DMS79 treated with DMSO at 0.1 percent for 48 hours (cell line): ENCODE measurements at places on chromosomes 11 and 22.

DNA sequence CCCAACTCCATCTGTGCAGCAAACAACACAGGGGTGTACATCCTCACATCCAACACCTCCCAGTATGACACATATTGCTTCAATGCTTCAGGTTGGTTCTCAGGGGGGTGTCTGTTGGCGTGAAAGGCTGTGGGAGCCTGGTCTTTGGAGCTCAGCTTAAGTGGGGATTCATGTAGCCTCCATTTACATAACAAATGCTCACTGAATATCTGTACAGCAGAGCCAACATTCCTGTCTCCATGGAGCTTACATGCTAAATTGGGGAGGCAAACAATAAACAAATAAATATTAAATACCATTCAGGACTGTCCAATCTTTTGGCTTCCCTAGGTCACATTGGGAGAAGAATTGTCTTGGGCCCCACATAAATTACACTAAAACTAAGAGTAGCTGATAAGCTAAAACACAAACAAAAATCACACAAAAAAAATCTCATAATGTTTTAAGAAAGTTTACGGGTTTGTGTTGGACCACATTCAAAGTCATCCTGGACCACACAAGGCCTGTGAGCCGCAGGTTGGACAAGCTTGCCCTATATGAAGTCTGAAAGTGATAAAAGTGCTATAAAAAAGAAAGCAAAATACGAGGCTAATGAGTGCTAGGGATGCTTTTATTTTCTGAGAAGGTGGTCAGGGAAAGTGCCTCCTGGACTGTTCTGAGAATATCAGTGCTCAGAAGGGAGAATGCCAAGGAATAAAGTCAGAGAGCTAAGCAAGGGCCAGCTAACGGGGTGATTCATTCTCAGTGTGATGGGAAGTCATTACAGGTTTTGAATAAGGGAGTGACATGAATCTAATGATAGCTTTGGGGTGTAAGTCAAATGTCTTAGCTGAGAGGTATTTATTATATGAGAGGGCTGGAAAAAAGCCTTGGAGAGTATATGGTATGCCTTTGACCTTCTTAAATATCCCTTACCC, 41.6 kb downstream of the CD44 start:
- DNase-seq: no peak

DNA sequence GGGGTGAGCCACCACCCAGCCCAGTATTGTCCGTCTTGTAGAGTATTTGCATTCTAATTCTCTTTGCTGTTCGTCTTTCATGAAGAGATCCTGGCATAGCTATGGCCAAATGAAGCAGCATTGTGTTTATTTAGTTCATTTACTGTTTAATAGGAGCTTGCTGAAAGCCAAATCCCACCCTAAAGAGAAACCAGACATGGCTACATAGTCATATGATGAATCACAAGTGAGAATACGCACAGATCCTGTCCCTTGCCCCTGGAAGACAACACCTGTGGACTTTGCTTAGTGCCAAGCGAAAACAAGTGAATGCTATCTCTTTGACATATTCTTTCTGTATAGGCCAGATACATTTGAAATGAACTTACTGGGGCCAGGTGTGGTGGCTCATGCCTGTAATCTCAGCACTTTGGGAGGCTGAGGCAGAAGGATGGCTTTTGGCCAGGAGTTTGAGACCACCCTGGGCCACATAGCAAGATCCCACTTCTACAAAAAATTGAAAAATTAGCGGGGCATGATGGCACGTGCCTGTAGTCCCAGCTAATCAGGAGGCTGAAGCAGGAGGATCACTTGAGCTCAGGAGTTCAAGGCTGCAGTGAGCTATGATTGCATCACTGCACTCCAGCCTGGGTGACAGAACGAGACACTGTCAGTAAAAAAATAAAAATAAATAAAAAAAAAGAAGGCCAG, 5.1 kb upstream of the ARFGAP3 start:
- DNase-seq: no peak

DNA sequence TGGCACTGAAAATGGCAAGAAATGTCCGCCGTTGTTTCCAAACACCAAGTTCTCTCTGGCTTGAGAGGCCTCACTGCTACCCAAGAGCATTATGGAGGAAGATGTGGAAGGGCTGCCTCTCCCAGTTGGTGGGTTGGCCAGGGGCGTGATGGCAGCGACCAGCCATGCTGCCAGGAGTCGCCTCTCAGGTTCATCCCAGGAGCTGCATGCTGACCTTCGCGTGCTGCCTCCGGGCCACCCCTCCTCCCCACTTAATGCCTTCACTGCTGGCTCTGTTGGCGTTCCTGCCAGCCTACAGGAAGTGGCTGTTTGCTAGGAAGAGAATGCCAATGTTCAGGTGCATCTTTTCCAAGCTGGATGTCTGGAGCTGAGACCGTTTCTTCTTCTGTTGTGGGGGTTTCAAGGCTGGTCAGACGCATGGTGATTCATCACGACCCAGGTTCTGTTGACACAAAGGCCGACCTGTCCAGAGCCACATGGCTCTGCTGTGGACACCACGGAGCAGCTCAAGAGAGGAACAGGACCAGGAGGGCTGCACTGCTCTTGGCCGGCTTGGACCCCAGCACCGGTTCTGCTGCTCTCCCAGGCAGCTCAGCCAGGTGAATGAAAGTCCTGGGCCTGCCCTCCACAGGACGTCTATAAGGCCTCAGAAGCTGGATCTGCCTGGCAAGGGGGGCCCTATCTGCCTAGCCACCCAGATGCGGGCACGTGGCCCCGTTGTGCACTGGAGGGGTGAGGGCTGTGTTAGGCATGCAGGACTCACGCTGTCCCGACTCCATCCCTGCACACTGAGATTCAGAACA, 25.1 kb downstream of the TBX1 start:
- DNase-seq: no peak

- DNase-seq: no peak
Measured at GRCh38 chr11:1746956-1747752, 3.2 kb downstream of the IFITM10 start.

DNA sequence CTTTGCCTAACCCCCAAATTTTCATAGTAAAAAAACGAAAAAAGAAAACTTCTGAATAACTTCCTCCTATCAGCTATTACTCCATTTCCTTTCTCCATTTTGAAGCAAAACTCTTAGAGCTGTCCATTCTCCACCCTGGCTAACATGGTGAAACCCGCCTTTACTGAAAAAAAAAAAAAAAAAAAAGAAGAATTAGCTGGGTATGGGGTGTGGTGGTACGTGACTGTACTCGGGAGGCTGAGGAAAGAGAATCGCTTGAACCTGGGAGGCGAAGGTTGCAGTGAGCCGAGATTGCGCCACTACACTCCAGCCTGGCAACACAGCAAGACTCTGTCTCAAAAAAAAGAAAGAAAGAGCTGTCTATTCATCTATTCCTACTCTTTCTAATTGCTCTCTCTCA, 11.3 kb upstream of the NXF1 start:
- DNase-seq: no peak

- DNase-seq: no peak
Measured at GRCh38 chr22:37206118-37206840, 6.0 kb downstream of the SSTR3 start.

- DNase-seq: no peak
Measured at GRCh38 chr11:116654526-116654925, 118.3 kb downstream of the BUD13 start.

- peak; percentile 74 for DNase-seq
Measured at GRCh38 chr11:47913529-47914244, 65.5 kb upstream of the NUP160 start.

DNA sequence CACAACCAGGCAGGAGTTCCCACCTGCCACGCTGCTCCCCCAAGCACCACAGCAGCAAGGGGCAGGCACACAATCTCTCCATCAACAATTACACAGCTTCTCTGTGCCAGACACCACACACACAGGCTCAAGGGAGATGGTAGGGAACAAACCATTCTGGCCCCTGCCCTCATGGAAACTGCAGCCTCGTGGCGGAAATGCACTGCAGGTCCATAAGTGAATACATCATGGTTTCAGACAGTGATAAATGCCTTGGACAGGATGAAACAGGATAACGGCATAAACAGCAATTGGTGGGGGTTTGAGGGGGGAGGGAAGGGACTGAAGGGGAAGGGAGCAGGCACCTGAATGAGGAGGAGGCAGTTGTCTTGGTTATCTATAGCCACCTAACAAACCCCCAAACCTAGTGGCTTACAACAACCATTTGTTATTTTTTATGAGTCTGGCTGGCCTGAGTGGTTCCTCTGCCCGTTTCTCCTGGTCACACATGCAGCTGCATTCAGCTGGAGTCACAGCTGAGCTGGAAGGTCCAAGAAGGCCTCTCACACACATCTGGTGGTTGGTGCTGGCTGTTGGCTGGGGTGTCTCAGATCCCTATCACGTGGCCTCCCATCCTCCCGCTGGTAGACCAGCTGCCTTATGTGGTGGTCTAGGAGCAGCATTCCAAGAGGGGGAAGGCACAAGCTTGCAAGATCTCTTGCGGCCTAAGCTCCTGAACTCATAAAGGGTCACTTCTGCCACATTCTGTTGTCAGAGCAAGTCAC, 15.0 kb upstream of the YWHAH start:
- no peak for DNase-seq

DNA sequence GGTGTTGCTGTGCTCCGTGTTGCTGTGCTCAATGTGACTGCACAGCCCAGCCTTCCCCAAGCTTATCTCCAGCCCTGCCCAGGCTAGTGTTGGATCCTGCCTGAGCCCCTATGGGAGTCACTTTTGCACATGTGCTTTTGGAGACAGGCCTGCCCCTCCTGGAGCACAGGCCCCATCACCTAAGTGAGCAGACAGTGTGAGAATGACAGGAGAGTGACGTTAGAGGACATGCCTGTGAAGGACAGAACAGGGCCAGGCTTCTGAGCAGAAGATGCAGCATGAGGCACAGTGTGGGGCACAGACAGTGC, 36.6 kb upstream of the SUSD2 start:
- no peak for DNase-seq

DNA sequence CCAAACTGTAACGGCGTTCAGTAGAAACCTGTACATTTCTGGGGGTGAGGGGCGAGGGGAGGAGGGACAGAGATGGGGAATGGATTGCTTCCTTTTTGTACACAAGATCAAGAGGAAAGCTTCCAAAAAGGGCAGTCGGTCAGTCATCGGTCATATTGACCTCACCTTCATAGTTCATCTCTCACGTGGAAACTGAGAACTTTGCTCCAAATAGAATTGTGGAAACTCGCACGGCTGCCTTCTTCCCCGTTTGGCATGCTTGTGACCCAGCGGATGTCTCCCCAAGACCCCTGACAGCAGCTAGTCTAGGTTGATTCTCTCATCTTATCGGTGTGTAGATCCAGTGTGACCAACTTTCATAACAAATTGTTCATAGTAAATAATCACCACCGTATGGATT, 47.6 kb downstream of the KCNC1 start:
- DNase-seq: no peak

DNA sequence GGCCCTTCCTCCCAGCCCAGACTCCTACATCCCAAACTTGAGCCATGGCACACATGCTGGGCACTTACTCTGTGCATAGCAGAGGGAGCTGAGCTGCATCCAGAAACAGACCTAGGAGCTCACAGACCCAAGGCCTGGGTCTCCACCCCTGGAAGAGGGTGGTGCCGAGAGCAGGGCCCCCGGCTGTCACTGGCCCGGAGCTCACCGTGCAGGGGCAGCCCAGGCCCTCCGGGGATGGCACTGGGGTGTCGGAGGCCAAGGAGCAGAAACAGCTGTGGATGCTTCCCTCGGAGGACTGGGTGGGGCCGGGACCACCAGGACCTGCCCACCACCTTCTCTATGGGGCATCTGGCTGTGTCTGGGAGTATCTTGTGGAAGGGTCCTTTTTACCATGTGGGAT, 4.3 kb upstream of the APOBEC3A start:
- no peak for DNase-seq

GRCh38 chr11:28627690-28628255, 519.6 kb downstream of the METTL15 start:
- no peak for DNase-seq

DNA sequence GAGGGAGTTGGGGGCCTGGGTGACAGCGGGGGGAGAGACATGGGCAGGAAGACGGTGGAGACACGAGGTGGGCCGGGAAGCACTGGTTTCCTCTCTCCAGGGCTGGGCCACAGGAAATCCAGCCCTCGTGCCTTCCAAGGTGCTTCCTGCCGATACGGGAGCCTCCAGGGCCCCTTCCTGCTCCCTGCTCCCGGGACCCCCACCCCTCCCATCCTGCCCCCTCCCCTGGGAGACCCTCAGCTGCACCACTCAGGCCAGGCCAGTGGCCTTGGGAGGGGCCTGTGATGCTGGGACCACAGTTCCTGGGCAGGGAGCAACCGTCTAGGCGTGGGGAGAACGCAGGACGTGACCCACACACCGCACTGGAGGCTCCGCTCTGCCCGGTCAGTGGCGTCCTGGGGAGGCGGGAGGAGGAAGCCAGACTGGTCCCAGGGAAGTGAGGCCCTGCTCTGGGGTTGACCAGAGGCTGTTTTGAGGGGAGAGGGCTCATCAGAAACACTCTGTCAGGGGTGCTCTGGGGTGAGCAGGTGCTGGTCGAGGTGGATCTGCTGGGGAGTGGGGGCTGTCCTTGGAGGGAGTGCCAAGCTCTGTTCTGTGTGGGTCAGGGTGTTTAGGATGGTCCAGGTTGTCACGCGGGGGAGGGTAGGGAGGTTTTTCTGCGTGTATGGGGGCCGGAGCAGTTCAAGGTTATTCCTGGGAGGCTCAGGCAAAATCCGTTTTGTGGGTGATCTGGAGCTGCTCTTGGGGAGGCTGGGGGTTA, at the start of gene SHANK3:
Gene SHANK3 (plus strand): TSS at position 353 of the 760 bp plus-strand sequence.
- no peak for DNase-seq

GRCh38 chr11:117143390-117143789, 697 bp upstream of the PAFAH1B2 start:
- peak; percentile 85 for DNase-seq

DNA sequence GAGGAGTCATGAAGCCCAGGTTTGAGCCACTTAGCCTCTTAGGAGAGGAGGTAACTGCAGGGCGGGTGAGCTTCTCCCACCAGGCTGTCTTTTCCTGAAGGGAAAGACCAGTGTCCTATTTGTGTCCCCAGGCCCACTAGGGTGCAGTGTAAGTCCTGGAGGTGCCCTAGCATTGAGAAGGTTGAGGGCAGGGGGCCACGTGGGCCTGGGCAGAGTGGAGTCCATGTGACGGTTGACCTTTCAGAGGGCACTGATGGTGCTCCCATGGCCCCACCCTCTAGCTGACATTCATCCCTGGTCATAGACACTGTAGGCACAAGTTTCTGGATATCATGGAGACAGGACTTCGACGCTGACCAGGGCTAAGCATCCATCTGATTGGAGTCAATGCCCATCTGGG, 44.1 kb upstream of the TP53I11 start:
- DNase-seq: no peak
